KBM-7 (cell line): ENCODE measurements at places on chromosomes 4 and X.

GRCh38 chr4:53744446-53745160, 153.3 kb upstream of the LNX1 start:
- no peak for DNase-seq

GRCh38 chr4:2595952-2596552, 59.6 kb downstream of the FAM193A start:
- DNase-seq, result no peak

GRCh38 chr4:11201256-11201655, 227.4 kb downstream of the HS3ST1 start:
- no peak for DNase-seq

GRCh38 chr4:609400-610050, 15.8 kb upstream of the PDE6B start:
- DNase-seq, result no peak

DNA sequence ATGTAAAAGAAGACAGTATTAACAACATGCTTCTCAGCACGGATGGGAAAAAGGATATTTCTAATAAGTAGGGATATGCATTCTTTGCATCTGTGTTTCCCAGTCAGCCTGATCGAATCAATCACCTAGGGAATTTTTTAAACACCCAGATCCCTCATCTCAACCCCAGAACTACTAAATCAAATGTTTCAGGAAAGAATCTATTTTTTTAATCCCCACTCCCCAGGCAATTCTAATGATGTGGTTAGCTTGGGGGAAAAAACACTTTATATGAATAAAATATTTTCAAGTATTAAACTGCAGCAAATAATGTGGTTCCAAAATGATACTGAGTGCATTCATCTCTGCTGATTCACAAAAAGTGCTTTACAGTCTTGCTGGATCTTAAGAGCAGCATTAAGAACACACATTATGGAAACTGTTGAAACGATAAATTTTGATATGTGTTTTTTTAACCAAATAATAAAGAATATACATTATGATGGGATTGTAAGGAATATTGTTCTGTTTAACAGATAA, 68.7 kb upstream of the GUCY1A1 start:
- no peak for DNase-seq

DNA sequence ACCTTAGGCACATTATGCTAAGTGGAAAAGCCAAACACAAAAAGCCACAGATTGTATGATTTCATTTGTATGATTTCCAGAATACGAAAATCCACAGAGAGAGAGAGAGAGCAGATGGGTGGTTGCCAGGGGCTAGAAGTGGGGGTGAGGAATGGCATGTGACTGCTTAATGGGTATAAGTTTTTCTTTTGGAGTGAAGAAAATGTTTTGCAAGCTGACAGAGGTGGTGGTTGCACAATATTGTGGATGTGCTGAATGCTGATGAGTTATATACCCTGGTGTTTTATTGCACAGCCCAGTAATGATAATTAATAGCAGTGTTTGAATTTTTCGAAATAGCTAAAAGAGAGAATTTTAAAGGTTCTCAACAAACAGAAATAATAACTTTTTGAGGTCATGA, 386.1 kb upstream of the HS3ST1 start:
- no peak for DNase-seq

GRCh38 chr4:48360285-48361011, 19.1 kb downstream of the SLAIN2 start:
- DNase-seq, result no peak

- DNase-seq, result no peak
Measured at GRCh38 chr4:1752284-1753041, 31.1 kb downstream of the TACC3 start.

- no peak for DNase-seq
Measured at GRCh38 chr4:159141193-159141592, 38.3 kb downstream of the RAPGEF2 start.

DNA sequence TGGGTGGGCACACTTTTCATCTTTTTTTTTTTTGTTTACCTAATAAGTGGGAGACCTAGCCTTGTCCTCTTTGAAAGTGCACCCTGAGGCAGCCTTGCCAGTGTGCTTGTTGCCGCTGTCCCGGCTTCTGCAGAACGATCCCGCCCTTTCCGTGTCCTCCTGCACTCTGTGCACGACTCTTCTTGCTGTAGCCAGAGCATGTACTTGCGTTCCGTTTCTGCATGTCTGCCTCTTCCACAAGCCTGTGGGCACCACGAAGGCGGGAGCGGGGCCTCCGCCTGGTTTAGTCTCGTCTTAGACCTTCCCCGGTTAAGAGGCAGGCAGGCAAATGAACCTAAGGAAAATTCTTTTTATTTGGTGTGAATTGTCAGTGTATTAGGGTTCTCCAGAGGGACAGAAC, 32.6 kb upstream of the TBC1D14 start:
- DNase-seq, result no peak

GRCh38 chrX:35826503-35826902, 28.4 kb downstream of the MAGEB16 start:
- DNase-seq, result no peak

DNA sequence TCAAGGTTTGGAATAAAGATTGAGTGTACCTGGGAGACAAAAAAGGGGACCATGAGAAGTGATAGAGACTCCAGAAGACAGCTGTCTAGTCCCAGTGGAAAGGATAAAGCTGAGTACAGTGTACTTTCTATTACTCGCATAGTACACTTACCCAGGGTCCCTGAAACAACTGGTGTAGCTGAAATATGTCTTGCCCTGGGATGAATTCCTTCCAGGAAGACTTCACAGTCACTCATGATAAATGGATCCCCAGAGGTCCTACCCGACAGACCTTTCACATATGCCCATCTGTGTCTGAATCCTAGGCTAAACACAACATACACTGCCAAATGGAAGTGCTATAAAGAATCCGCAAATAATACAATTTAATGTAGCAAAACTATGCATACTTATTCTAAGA, 48.2 kb upstream of the SPANXN1 start:
- no peak for DNase-seq

DNA sequence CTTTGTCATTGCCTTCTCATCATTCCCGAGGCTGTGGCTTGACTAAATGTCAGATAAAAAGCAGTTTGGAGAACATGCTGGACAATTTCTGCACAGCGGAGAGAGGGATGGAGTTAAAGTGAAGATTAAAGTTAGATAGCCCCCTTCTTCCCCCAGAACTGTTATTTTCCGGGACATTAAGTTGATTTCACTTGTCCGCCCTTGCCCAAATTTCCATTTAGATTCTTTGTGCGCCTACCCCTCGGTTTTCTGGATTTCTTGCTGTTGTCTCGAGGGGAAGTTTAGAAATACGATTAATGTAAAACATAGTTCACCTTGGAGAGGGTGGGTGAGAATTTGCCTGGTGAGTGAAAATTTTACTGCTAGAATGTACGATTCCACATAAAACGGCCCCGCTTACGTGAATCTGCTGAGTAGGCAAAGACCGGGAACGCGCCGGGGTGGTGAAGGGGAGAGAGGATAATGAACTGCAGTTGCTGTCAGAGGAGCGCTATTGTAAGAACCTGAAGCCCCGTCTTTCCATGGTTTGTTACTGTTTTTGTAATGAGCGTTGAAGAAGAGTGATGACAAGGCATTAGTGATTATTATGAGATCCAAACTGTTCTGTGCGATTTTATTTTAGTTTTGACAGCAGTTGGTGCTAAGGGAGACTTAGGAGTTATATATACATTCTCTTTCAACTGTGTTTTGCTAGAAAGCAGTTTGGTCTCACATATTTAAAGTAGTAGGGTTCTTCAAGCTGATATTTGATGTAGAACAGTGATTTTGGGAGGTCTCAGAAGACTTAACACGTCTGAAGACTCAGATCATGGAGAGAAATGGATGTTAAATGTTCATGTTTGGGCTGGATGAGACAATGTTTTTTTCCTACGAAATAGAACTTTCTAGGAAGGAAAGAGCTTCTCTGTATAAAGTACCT, 73.0 kb downstream of the AFF1 start:
- peak; percentile 54 for DNase-seq

DNA sequence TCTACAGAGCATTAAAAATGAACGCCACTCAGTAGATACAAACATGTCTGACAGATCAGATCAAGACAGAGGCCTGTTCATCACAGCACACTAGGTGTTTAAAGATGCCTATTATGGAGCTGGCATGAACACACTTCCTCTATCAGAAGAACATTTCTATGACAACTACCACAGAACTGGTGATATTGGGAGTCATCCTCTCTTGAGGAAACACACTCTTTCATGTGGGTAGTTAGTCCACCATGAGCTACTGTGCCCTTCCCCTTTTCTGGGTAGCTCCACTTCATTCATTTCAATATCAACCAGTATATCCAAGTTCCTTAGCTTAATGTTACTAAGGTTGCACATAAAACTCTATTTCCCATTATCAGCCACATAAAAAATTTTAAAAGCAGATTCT, 46.7 kb downstream of the MAOB start:
- peak; percentile 26 for DNase-seq

- DNase-seq, result no peak
Measured at GRCh38 chr4:47692691-47693090, 145.2 kb downstream of the CORIN start.

GRCh38 chr4:13478131-13478530, 6.0 kb downstream of the RAB28 start:
- DNase-seq, result no peak

DNA sequence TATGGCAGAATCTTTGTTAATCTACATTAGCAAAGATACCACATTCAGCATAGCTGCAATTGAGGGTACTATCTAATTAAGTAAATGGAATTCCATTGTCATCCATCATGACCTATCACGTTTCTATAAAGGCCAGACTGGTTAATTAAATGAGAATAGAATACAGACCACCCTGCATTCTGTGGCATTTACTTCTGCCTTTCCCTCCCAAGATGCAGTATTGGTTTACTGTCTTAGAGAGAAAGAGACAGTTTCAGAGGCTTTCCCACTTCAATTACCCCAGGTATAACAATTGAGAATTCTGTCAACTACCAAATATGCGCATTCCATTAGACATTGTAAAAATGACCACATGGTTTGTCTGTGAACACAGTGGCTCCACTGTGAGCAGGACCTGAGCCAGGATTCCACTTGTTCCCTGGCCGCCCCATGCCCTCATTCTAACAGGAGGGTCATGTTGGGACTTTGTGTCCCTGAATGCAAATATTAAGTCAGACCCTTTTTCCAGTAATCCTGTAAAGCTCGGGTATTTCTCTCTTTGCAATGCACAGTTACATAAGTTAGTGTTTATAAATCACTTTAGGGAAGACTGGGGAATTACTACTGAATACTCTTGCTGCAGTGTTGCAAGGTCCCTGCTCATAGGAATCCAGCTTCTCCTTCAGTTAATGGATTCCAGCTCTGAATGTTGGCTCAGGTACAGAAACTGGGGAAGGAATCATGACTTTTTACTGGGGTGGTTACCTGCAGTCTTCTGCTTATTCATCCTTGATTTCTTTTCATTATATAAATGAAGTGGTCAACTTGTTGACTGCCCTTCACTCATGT, 261.0 kb downstream of the PDGFC start:
- no peak for DNase-seq

DNA sequence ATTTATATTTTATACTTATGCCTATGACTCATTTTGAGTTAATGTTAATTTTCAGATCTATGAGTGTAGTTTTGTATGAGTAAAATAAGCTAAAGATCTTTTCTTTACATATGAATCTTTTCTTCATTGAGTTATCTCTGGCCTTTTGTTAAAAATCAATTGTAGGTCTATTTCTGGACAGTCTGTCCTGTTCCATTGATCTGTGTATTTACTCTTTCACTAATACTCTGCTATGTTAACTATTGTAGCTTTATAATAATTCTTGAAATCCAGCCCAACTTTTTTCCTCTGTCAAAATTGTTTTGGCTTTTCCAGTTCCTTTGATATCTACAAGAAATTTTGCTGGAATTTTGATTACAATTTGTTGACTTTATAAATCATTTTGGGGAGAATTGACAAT, 177.0 kb downstream of the RBM46 start:
- no peak for DNase-seq

GRCh38 chr4:141155586-141155985, 22.3 kb upstream of the RNF150 start:
- DNase-seq, result no peak

DNA sequence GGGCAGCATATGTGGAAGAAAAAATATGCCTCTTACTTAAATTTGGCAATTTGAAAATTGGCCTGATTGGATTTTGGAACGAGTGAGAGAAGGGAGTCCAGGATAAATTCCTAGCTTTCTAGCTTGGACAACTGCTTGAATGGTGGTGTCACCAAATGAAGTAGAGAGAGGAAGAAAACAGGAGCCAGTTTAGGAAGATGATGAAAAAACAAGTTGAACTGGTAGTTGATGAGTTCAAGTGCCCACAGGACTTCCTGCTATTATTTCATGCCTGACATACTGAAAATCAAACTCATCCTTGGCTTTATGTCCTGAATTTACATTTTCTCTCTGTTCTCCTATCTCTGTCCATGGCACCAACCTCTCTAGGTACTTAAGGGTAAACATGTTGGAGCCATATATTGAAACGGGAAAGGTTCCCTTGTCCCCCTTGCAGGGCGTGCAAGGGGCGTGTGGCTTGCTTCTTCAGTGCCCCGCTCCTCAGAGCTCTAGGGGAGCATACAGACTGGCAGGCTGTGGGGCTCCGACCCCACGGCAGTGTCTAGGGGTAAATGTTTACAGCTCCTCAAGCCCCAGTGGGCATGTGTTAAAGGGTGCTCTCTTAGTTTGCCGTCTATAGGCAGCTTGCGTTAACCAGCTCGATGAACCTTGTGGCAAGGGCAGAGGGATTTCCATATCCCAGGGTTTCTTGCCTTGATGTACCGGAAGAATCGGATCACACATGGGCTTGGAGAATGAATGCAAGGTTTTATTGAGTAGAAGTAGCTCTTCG, 250.7 kb upstream of the PGRMC2 start:
- DNase-seq, result no peak

- no peak for DNase-seq
Measured at GRCh38 chr4:67030636-67031035, 514.7 kb downstream of the CENPC start.

- DNase-seq, result no peak
Measured at GRCh38 chr4:185587427-185588161, 52.3 kb upstream of the PDLIM3 start.

GRCh38 chrX:140764401-140764919, 54.9 kb downstream of the LINC00632 start:
- peak; percentile 18 for DNase-seq

DNA sequence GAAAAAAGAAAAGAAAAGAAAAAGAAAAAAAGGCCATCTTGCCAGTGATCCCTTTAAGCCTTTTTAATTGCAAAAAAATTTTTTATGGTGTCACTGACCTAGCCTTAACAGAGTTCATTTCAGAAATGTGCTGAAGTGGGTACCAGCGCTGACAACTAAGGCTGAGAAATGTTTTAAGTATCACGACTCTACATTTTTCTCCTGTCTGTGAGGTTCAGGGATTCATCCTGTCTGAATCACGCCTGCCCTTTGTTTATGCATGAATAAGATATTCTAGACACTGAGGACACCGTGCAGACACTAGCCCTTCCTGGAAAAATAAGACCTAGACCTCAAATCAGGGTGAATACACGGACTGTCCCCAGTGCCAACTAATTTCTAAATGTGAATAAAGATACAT, 154.4 kb upstream of the NOCT start:
- DNase-seq, result no peak
